Muscle of leg (tissue), 16 donors: ENCODE measurements at places on chromosomes 7 and 10. TPM values are rescaled to one million over a fixed set of nuclear protein-coding genes. Genes with fewer than 3 reads are reported as not detected.

The RBP4 gene
- total RNA-seq: 2.0 TPM

The GIMAP5 gene
- 11.6 TPM for total RNA-seq

The FRAT1 gene
- 1.2 TPM for total RNA-seq

The ANKRD30A gene
- not detected for total RNA-seq

The CLEC2L gene
- 1.3 TPM for total RNA-seq

The NRCAM gene
- total RNA-seq: 17.5 TPM

The BICC1 gene
- total RNA-seq: 23.8 TPM

The VKORC1L1 gene
- total RNA-seq: 11.0 TPM

The KLF14 gene
- total RNA-seq: 0.98 TPM

The FFAR4 gene
- total RNA-seq: not detected

The SYT15 gene
- 1.1 TPM for total RNA-seq

The TSPAN12 gene
- 46.0 TPM for total RNA-seq

The NPVF gene
- not detected for total RNA-seq

The VWDE gene
- 1.6 TPM for total RNA-seq

The NAT16 gene
- total RNA-seq: not detected

The SMO gene
- 35.9 TPM for total RNA-seq

The ZNF248 gene
- total RNA-seq: 17.2 TPM

The MUC12 gene
- total RNA-seq: 0.31 TPM

The NPSR1 gene
- total RNA-seq: 0.31 TPM

The BNIP3 gene
- 39.0 TPM for total RNA-seq

The TTYH3 gene
- 21.1 TPM for total RNA-seq

The FBXL13 gene
- total RNA-seq: 0.71 TPM

The CDH23 gene
- total RNA-seq: 4.2 TPM

The TFEC gene
- 1.2 TPM for total RNA-seq

The GJD4 gene
- total RNA-seq: 2.0 TPM

The SLC13A1 gene
- not detected for total RNA-seq

The EFCAB10 gene
- total RNA-seq: not detected

The CABCOCO1 gene
- 0.13 TPM for total RNA-seq

The DYDC2 gene
- 0.04 TPM for total RNA-seq

The MKX gene
- 14.7 TPM for total RNA-seq

The UCN3 gene
- total RNA-seq: not detected

The GRID2IP gene
- total RNA-seq: 0.09 TPM
